ENCODE measurements at places on chromosomes 2 and 18.

- no peak for DNase-seq
Measured at GRCh38 chr2:84472856-84473565, 13.9 kb upstream of the SUCLG1 start.

- no peak for DNase-seq
Measured at GRCh38 chr18:5150894-5151293, 46.2 kb downstream of the AKAIN1 start.

GRCh38 chr2:175462246-175462645 is 280.7 kb upstream of the ATP5MC3 start:
- no peak for DNase-seq

- no peak for DNase-seq
Measured at GRCh38 chr18:64589000-64589399, 440.1 kb upstream of the LINC00305 start.

DNA sequence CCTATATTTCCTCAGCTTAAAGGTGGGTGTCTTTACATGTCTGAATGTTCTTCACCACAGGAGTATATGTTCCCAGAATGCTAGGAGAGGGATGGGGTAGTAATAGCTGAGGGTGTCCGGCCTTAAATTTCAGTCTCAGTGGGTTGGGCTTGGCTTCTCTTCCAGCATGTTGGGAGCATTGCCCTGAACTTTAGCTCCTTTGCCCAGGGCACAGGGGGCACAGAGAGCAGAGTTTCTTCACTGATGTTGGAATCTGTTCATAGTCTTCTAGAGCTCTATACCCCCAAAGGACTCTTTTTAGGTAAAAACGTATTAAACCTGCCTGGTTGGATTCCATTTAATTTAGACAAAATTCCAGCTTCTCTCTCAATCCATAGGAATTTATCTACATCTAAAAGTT is 154.4 kb upstream of the GCFC2 start:
- no peak for DNase-seq
